Islet precursor cell (in vitro differentiated cells): ENCODE measurements at places on chromosomes 1 and 21.

- DNase-seq, result peak; percentile 81
Measured at GRCh38 chr1:94335950-94336349, 82.2 kb upstream of the ABCD3 start.

DNA sequence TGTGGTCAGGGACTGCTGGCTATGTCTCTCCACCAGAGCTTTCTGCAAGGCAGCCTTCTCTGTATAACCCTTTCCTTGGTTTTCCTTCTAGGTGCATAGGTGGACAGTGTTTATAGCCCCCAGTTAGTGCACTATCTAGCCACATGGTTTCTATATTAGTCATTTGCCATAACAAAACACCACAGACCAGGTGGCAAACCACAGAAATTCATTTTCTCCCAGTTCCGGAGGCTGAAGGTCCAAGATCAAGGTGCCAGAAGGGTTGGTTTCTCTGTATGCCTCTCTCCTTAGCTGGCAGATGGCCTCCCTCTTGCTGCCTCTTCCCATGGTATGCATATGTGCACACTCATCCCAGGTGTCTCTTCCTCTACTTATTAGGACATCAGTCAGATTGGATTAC lies 106.4 kb downstream of the KAZN start:
- DNase-seq, result no peak

DNA sequence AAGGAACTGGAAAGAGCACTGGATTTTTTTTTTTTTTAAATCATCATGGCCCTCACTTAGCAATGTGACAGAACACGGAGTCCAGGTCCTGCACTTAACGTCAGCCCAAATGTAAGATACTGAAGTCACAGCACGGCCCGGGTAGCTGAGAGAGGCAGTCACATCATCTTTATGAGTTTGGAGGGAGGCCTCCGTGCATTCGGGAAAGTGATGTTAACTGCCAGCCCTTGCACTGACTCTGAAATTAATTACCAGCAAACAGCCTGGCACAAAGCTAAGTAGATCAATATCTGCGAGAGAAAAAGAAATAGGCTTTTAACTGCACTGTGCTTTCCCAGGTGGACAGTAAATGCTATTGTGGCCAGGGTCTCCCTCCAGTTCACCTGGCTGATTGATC lies 109.5 kb upstream of the ADAR start:
- DNase-seq, result no peak

- peak; percentile 69 for DNase-seq
Measured at GRCh38 chr21:46189213-46189958, 5.1 kb upstream of the SPATC1L start.

- DNase-seq, result no peak
Measured at GRCh38 chr1:186792870-186793581, 35.7 kb upstream of the PLA2G4A start.

- DNase-seq, result peak; percentile 77
Measured at GRCh38 chr1:156642265-156643048, 540 bp downstream of the BCAN start.

- no peak for DNase-seq
Measured at GRCh38 chr1:161836018-161836417, 69.9 kb downstream of the ATF6 start.

DNA sequence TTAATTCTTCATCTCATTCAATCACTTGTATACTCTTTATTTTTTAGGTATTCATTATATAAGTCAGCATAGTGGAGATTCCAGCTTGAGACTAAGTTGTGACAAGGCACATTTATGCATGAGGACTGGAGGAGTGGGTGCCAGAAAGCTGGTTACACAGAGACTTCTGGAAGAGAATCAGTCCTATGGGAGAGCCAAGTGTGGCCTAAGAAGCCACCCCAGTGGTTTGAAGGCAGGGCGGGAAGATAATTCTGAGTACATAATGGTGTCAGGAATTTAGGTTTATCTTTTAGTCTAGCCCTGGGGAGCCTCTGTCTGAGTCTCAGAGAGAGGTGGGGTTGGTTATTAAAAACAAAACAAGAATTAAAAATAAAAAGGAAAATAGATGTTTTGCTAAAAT lies 83.0 kb downstream of the SPAG17 start:
- no peak for DNase-seq

- DNase-seq, result no peak
Measured at GRCh38 chr1:93029317-93029716, 49.8 kb upstream of the MTF2 start.

- no peak for DNase-seq
Measured at GRCh38 chr1:145887631-145888030, 2.0 kb upstream of the ANKRD35 start.

DNA sequence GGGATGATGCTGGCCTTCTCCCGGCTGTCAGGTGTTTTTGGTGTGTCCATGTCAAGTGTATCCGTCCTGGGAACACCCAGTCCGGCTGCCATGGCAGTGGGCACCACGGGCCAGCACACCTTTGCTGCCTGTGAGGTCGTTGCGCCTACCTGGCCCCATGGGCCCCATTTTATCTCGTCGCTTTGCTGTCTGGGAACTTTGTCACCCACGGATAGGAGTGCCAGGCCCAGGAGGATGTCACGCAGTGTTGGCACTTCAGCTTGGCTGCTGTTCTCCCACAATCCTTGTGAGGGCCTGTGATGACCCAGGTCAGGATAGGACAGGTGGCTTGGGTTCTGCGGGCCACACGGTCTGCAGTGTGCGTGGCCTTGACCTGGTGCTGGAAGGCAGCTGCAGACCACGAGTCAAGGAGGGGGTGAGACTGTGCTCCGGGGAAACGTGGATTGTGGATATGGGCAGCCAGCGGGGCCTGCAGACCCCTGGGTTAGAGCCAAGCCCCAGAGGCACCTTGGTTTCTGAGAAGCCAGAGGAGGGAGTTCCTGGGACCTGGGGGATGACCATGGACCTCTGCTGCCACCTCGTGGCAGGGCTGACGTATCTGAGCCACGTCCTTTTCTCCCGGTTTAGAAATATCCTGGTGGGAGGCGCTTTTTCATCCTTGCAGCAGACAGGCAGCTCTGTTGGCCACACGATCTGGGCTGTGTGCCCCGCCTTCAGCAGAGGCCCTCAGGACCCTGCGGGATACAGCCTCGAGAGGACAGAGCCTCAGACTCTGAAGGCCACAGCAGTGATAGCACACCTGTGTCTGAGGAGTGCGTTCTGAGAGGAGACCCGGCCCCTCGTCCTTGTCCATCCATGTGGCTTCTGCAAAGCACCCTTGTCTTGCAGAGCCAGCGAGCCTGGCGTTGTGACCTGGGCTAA lies 161.1 kb upstream of the COL6A1 start:
- DNase-seq, result peak; percentile 93

GRCh38 chr1:222642468-222642867 lies 24.6 kb downstream of the MIA3 start:
- DNase-seq, result no peak

GRCh38 chr1:162756523-162756922 lies 34.0 kb upstream of the HSD17B7 start:
- DNase-seq, result no peak

DNA sequence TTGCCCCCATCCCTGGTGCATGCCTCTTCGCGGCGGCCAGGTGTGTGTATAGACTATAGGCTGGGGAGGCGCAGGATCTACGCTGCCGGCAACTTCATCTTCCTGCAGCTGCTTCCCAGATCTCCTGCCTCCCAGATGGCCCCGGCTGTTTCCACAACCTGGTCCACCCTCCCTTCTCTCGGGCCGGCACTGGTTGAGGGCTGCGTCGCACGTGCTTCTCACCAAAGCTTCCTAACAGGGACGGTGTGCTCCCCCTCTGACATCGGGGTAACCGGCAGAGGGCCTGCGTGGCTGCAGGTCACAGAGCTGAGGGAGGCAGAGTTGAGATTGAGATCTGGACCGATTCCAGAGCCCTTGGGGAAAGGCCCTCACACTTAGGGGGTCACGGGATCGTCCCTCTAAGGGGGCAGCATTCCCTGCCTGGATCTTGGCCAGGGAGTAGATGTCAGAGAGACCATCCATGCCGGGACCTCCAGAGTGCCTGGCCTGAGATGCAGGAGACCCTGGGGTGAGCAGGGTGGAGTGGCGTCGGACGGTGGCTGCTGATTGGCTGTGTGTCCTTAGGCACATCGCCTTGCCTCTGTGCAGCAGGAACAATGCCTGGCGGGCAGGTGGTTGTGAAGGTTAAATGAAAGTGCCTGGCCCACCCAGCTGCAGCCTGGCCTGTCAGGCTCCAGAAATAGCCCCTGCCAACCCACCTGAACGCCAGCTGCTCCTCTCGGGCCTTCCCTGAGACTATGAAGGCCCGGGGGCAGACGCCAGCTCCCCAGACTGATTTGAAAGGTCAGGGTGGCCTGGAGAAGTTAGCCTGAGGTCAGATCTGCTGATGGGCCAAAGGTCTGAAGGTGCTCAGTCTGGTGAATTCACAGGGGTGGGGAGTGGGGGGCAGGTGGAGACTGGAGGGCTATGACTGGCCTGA lies 6.1 kb upstream of the MASP2 start:
- DNase-seq, result no peak

- DNase-seq, result no peak
Measured at GRCh38 chr1:160608514-160608913, 29.2 kb upstream of the CD84 start.

DNA sequence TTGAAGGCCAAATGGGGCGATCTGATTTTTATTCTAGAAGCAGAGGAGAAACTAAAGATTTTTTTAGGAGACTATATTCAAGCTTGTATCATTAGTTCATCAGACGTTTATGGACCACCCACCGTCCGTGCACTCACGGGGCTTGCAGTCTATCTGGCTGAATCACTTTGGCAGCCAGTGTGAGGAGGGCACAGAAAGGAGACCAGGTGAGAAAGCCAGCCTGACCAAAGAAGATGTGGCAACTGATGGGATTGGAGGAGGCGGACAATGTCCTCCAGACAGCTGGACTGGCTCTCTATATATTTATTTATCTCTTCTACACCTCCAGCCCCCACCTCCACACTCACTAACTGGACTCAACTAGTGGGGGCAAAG lies 822 bp upstream of the ELOVL1 start:
- no peak for DNase-seq

DNA sequence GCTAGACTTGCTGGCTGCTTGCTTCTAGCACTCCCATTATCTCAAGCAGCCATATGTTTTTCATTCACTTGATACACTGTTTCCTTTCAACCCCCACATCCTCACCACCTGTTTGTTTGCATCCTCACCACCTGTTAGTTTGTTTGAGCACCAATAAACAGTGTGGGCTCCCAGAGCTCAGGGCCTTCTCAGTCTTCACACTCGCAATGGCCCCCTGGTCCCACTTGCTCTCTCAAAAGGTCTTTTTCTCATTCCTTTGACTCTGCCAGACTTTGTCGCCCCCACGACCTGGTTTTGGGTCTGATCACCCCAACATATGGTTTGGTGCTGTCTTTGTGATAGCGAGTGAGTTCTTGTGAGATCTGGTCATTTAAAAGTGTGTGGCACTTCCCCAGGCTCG lies 6.2 kb upstream of the PADI4 start:
- DNase-seq, result no peak

GRCh38 chr1:112594208-112594876 lies 24.6 kb downstream of the ST7L start:
- no peak for DNase-seq

DNA sequence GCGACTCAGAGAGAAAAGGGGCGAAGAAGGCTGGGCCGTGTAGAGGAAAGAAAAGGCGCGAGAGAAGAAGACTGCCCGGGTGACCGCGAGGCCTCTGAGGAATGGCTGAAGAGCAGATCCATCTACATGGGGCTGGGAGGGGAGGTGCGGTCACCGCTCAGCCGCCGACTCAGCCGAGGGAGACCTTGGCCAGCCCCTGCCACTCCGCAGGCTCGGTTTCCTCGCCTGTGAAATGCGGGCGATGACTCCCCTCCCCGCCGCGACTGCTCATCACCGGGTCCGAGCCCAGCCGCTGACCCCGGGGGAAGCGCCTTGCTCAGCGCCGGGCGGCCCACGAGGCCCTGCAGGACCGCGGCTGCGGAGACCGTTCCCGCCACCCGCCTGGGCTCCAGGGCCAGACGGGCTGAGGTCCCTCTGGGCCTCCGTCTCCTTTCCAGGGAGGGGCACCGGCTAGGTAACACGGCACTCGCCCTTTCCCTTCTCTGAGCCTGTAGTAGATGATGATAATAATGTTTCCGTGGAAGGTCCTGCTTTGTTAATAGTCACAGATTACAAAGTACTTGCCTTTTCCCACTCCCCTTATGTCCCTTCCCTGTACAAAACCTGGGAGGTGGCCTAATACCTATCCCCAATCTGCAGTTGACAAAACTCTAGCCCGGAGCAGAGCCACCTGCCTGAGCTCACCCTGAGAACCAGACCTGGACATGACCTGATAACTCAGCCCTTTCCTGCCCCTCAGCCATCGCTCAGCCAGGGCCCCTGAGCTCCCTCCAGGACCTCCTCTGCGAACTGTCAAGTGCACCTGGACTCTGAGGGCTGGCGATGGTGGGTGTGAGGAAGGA lies 1.6 kb upstream of the BSND start:
- DNase-seq, result peak; percentile 73

DNA sequence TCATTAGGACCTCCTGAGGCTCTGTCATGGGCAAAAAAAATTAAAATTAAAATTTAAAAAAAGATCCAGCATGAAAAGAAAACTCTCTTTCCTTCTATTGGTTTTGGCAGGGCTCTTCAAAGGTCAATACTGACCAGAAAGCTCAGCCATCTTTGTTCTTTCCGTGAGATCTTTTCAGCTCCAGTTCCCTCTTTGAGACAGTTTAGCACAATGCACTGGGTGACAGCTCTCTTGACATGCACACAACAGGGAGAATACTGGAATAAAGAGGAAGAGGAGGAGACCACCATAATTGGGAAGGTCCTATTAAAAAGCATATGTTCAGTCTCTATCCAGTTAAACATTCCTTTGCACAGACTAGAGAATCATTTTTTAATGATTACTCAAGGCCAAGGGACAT lies 6.3 kb downstream of the LIX1L start:
- DNase-seq, result no peak

- DNase-seq, result no peak
Measured at GRCh38 chr1:201307231-201307630, 23.9 kb downstream of the PKP1 start.

DNA sequence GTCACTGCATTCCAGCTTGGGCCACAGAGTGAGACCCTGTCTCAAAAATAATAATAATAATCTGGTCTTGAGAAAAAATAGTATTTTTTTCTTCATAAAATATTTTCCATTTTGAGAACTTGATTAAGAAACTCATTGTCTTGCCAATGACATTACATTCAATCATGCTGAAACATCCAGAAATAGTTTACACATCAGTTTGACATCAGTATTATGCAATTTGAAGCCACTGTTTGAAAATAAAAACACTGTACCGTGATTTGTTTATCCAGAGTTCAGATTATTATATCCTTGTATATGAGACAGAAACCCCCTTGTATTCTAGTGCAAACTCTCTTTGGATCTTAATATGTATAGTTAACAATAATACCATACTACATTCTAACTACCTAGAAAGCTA lies 6.9 kb downstream of the FMO2 start:
- no peak for DNase-seq

DNA sequence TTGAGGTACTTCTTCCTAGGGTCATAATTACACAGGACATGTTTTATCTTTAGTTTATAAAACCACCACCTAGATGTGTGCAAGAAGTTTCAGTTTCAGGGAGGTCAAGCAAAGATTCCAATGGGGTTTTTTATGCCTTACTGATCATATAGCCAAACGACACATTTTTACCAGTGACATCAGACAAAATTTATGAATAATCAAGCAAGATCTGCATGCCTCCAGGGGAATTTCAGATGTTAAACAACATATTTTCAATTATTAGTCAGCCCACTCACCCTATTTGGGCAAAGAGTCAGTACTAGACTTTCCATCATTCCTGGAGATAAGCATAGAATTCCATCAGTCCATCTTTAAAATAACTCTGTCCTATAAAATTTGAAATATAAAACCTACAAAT lies 867.4 kb downstream of the KCNT2 start:
- DNase-seq, result no peak

- peak; percentile 12 for DNase-seq
Measured at GRCh38 chr1:109796484-109797302, 33.0 kb upstream of the EPS8L3 start.
